ENCODE measurements at places on chromosomes 7 and 10.

- no peak overlapping the region for H3K27ac ChIP-seq
- peaks cover 4% of the 10 kb centered on the region for H3K27me3 ChIP-seq
- peaks cover 7% of the 10 kb centered on the region for H3K4me1 ChIP-seq
- H3K4me3 ChIP-seq = no peak overlapping the region
- DNase-seq = no peak
- no peaks in the 10 kb centered on the region for H3K36me3 ChIP-seq
These were observed 14.6 kb upstream of the GPER1 start for GRCh38 chr7:1073142-1073977.

DNA sequence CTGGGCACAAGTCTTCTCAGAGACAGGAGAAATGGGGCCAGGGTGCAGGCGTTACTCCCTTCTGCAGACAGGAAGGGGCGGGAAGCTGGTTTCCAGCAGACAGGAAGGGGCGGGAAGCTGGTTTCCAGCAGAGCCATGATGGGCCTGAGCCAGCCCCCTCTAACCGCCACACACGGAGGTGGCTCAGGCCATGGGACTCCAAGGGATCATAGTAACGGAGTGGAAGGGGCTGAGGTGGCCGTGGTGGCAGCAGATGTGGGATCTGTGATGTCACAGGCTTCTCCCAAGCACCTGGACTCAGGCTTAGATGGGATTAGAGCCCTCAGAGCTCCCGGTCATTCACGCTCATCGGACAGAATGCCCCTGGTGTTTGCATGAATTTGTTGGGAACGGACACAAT, 177.8 kb downstream of the USP6NL start:
- peaks cover 4% of the 10 kb centered on the region for H3K27me3 ChIP-seq
- H3K4me3 ChIP-seq = no peak overlapping the region
- DNase-seq = no peak

DNA sequence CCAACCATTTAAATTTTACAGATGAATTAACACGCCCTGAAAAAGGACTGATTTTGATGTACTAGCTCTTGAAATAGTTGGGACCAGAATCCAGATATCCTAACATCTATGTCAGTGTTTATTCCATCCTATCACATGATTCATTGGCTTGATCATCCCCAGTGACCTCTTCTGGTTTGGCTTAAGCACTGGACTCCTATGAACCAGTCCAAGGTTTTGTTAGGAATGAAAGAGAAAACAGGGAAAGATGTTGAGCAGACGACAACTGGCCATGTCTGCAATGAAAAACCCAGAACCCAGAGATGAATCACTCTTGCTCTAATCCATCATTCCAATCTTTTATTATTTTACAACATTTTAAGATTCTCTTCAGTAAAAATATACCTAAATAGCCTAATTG, 1080.9 kb downstream of the SORCS1 start:
- no peaks in the 10 kb centered on the region for H3K27me3 ChIP-seq
- no peak overlapping the region for H3K4me3 ChIP-seq
- no peak for DNase-seq
- H3K4me1 ChIP-seq = no peaks in the 10 kb centered on the region

- no peak for DNase-seq
- no peaks in the 10 kb centered on the region for H3K4me1 ChIP-seq
- no peaks in the 10 kb centered on the region for H3K36me3 ChIP-seq
- H3K27ac ChIP-seq = no peak overlapping the region
- no peaks in the 10 kb centered on the region for H3K27me3 ChIP-seq
These were observed 347.8 kb downstream of the ETV1 start for GRCh38 chr7:13641714-13642113.

DNA sequence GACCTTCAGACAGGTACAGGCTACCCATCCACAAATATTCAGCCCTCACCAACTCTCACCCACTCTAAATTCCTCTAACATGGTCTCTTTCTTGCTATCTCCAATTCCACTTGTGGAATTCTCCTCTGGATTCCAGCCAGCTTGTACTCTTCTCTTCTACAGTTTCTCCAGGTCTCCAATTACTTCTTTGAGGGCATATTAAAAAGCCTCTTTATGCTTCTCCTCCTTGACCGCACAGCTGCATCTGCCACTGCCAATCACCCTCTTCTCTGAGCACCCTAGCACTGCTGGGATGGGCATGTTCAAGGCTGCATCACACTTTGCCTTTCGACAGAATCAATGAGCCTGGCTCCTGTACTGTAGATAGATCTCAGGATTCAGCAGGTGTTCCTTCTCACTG, 101.5 kb upstream of the ANKRD1 start:
- peaks cover 6% of the 10 kb centered on the region for H3K27me3 ChIP-seq
- H3K4me1 ChIP-seq = peaks cover 4% of the 10 kb centered on the region
- no peak for DNase-seq
- no peak overlapping the region for H3K4me3 ChIP-seq

GRCh38 chr7:6015917-6016652, 7.0 kb downstream of the AIMP2 start:
- peak overlapping the region; percentile 73 for H3K27ac ChIP-seq
- no peak overlapping the region for H3K4me3 ChIP-seq
- no peak for DNase-seq
- peaks cover 9% of the 10 kb centered on the region for H3K4me1 ChIP-seq

DNA sequence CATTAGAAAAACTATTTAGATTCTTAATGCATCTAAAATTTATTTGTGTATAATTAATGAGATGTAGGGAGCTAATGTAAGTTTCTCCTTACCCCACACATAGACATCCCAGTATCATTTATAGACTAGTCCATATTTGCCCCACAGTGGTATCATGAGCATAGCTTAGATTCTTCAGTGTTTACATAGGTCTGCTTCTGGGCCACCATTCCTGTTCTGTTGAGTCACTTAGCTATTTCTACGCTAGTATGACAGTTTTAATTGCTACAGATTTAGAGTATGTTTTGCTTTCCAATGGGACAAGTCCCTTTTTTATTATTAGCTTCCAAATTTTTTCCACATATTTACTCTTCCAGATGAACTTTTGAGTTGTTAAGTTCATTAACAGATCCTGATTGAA, 69.4 kb downstream of the MCMBP start:
- no peaks in the 10 kb centered on the region for H3K27me3 ChIP-seq
- peaks cover 9% of the 10 kb centered on the region for H3K4me1 ChIP-seq
- peaks cover 18% of the 10 kb centered on the region for H3K36me3 ChIP-seq
- no peak overlapping the region for H3K27ac ChIP-seq
- H3K4me3 ChIP-seq = no peak overlapping the region
- no peak for DNase-seq

DNA sequence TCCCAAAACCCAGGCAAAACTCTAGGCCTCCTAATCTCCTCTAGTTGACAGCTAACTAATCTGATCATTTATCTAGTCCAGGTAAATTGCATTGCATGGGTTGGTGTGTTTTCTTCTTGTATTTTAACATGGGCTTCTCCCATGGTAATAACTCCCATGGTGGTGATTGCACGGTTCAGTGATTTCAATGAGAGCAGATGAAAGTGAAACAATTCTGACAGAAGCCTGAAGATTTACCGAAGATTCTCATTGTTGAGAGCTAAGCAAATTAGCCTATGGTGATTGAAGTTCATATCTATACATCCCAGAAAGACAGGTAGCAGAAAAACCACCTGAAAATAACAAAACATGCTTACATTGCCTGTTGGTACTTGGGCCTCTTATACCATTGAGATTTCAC, 26.6 kb upstream of the LIPN start:
- no peaks in the 10 kb centered on the region for H3K27me3 ChIP-seq
- no peak overlapping the region for H3K4me3 ChIP-seq
- DNase-seq = no peak

- H3K4me3 ChIP-seq = no peak overlapping the region
- DNase-seq = no peak
- H3K27me3 ChIP-seq = peaks cover 6% of the 10 kb centered on the region
- no peaks in the 10 kb centered on the region for H3K36me3 ChIP-seq
- H3K4me1 ChIP-seq = no peaks in the 10 kb centered on the region
These were observed 306.6 kb upstream of the ZMIZ1 start for GRCh38 chr10:78762086-78762630.

GRCh38 chr7:129958643-129959470, 6.1 kb upstream of the UBE2H start:
- no peak overlapping the region for H3K27ac ChIP-seq
- H3K4me1 ChIP-seq = peaks cover 6% of the 10 kb centered on the region
- no peaks in the 10 kb centered on the region for H3K27me3 ChIP-seq
- no peaks in the 10 kb centered on the region for H3K36me3 ChIP-seq
- no peak overlapping the region for H3K4me3 ChIP-seq

GRCh38 chr7:696426-696811, 30.1 kb upstream of the DNAAF5 start:
- no peak overlapping the region for H3K27ac ChIP-seq
- H3K4me1 ChIP-seq = no peaks in the 10 kb centered on the region
- H3K4me3 ChIP-seq = no peak overlapping the region
- no peaks in the 10 kb centered on the region for H3K27me3 ChIP-seq
- DNase-seq = no peak

- no peaks in the 10 kb centered on the region for H3K27me3 ChIP-seq
- peak overlapping the region; percentile 62 for H3K27ac ChIP-seq
- no peak overlapping the region for H3K4me3 ChIP-seq
- no peak for DNase-seq
These were observed 43.1 kb downstream of the BRAF start for GRCh38 chr7:140881507-140882228.

DNA sequence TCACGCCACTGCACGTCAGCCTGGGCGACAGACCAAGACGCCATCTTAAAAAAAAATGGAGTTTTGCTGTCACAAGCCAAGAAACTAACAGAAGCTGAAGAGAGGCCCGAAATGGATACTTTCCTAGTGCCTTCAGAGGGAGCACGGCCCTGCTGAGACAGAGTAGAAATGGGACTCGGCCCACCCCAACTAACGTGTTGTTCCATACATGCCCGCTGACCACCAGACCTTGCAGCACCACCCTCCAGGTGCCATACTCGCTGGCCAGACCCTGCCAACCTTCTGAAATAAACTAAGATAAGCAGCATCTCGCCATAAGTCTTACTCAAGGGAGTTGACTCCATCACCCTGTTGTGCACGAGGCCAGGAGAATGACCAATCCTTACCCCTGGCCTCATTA, 29.5 kb upstream of the TUBB8 start:
- H3K27ac ChIP-seq = no peak overlapping the region
- no peaks in the 10 kb centered on the region for H3K4me1 ChIP-seq
- H3K4me3 ChIP-seq = no peak overlapping the region
- peaks cover 18% of the 10 kb centered on the region for H3K27me3 ChIP-seq

- DNase-seq = no peak
- H3K4me3 ChIP-seq = no peak overlapping the region
- H3K27ac ChIP-seq = peak overlapping the region; percentile 55
- peaks cover 72% of the 10 kb centered on the region for H3K4me1 ChIP-seq
- H3K27me3 ChIP-seq = no peaks in the 10 kb centered on the region
- peaks cover 26% of the 10 kb centered on the region for H3K36me3 ChIP-seq
These were observed 115.0 kb upstream of the AFAP1L2 start for GRCh38 chr10:114519306-114519669.

GRCh38 chr7:29243910-29244655, 49.5 kb downstream of the CHN2 start:
- H3K36me3 ChIP-seq = no peaks in the 10 kb centered on the region
- H3K27ac ChIP-seq = peak overlapping the region; percentile 85
- no peak for DNase-seq
- H3K4me3 ChIP-seq = peak overlapping the region; percentile 24

GRCh38 chr7:37011151-37011890, 287.0 kb upstream of the AOAH start:
- no peak for DNase-seq
- peaks cover 3% of the 10 kb centered on the region for H3K4me1 ChIP-seq
- H3K36me3 ChIP-seq = peaks cover 36% of the 10 kb centered on the region
- no peaks in the 10 kb centered on the region for H3K27me3 ChIP-seq
- H3K27ac ChIP-seq = no peak overlapping the region
- H3K4me3 ChIP-seq = no peak overlapping the region

- H3K4me3 ChIP-seq = no peak overlapping the region
- peaks cover 5% of the 10 kb centered on the region for H3K4me1 ChIP-seq
- H3K36me3 ChIP-seq = peaks cover 26% of the 10 kb centered on the region
- no peak overlapping the region for H3K27ac ChIP-seq
- DNase-seq = no peak
These were observed 3.4 kb upstream of the MIOS start for GRCh38 chr7:7563269-7563668.

GRCh38 chr10:93063977-93064660, 3.5 kb downstream of the CYP26C1 start:
- peak overlapping the region; percentile 11 for H3K4me3 ChIP-seq
- DNase-seq = no peak
- peaks cover 20% of the 10 kb centered on the region for H3K4me1 ChIP-seq
- peaks cover 9% of the 10 kb centered on the region for H3K36me3 ChIP-seq

GRCh38 chr7:125084196-125084595, 154.6 kb upstream of the POT1 start:
- H3K27me3 ChIP-seq = no peaks in the 10 kb centered on the region
- no peak overlapping the region for H3K4me3 ChIP-seq
- no peak overlapping the region for H3K27ac ChIP-seq
- H3K4me1 ChIP-seq = no peaks in the 10 kb centered on the region
- H3K36me3 ChIP-seq = no peaks in the 10 kb centered on the region
- DNase-seq = no peak

GRCh38 chr10:32731527-32731926, 226.5 kb downstream of the ITGB1 start:
- DNase-seq = no peak
- H3K4me1 ChIP-seq = no peaks in the 10 kb centered on the region
- no peaks in the 10 kb centered on the region for H3K27me3 ChIP-seq
- no peak overlapping the region for H3K4me3 ChIP-seq

- no peaks in the 10 kb centered on the region for H3K27me3 ChIP-seq
- H3K27ac ChIP-seq = no peak overlapping the region
- peaks cover 31% of the 10 kb centered on the region for H3K4me1 ChIP-seq
- H3K4me3 ChIP-seq = no peak overlapping the region
- H3K36me3 ChIP-seq = no peaks in the 10 kb centered on the region
These were observed 395.8 kb upstream of the NPVF start for GRCh38 chr7:25624051-25624450.

DNA sequence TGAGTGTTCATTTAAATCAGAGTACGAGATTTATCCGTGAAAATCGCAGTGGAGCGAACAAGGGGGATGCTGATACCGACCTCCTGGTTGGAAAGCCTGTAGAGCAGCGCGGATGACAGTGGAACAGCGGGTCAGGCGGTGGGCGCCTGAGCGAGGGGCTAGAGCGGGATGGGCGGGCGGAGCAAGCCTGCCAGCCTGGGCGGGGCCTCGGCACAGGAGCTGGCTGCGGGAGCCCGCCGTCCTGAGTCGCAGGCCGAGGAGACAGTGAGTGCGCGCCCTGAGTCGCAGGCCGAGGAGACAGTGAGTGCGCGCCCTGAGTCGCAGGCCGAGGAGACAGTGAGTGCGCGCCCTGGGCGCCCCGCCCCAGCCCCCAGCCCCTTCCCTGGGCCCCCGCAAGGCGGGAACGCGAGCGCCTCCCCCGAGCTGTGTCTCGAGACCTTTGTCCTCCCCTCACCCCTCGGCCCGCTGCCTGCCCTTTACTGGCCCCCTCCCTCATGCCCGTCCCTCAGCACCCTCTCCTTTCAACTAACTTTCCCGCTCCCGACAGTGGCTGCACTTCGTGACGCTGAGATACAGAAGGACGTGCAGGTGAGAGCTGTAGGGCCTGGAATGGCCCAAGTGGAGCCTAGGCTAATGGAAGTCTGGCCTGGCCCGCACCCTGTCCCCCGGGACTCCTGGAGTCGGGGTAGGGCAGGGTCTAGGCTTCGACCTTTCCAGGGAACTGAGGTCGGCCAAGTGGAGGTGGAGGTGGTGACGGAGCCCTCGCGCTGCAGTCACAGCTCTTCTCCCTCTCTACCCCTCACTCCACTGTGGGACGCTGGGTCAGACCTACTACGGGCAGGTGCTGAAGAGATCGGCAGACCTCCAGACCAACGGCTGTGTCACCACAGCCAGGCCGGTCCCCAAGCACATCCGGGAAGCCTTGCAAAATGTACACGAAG, at the start of gene AS3MT:
Gene AS3MT, plus strand, starts transcription at position 213 of the 941 bp plus-strand sequence. Its CDS starts 123 bp downstream, at position 336.
- peaks cover 12% of the 10 kb centered on the region for H3K4me1 ChIP-seq
- H3K27me3 ChIP-seq = peaks cover 21% of the 10 kb centered on the region

GRCh38 chr10:15335508-15335907, 35.6 kb downstream of the FAM171A1 start:
- H3K4me3 ChIP-seq = no peak overlapping the region
- no peak for DNase-seq
- no peaks in the 10 kb centered on the region for H3K27me3 ChIP-seq
- no peaks in the 10 kb centered on the region for H3K36me3 ChIP-seq
- no peaks in the 10 kb centered on the region for H3K4me1 ChIP-seq
- H3K27ac ChIP-seq = no peak overlapping the region
